PC-9 (cell line): ENCODE measurements at places on chromosomes 4 and X.

DNA sequence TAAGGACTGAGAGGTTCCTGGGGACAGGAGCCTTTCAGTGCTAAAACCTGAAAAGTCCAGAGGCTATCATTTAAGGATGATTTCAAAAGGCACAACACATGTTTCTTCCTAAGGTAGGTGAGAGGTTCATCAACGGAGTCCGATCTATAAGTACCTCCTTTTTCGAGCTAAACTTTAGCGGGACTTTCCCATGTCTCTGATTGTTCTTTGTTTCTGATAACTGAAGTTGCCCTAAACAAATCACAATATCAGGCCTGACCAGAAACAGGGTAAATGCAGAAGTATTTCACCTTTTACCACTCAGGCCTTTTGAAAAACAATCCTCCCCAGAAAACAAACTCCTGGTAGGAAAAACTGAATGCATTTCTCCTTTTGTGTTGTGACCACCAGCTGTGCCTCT, 17.6 kb downstream of the PIR start:
- no peak for DNase-seq

GRCh38 chr4:1362521-1362920, 15.5 kb downstream of the UVSSA start:
- no peak for DNase-seq

DNA sequence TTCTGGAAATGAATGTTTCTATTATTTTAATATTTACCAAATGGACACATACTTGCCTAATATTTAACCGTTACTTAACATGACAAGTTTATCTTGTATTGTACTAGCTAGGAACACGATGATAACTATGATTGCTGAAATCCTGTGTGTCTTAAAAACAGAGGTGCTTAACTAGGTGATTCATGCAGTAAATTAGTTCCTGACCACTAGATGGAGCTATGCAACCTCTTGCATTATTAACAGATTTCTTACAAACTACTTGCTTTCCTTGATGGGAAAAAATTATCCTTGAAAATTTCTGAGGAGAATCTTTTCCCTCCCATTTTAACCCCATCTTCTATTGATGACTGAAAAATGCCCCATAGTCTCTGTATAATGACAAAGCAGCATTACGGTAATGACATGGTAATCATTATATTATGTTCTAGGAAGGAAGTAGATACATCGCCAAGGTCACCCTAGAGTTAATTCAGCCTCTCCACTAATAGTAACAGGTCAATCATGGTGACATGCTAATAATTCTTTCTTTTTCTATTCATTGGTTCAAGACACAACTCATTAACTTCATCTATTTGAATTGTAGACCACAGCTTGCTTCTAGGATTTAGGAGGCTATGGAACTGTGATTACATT, 844.2 kb downstream of the RAPGEF2 start:
- peak; percentile 35 for DNase-seq

GRCh38 chrX:67612231-67612630, 68.4 kb downstream of the AR start:
- DNase-seq = peak; percentile 40

DNA sequence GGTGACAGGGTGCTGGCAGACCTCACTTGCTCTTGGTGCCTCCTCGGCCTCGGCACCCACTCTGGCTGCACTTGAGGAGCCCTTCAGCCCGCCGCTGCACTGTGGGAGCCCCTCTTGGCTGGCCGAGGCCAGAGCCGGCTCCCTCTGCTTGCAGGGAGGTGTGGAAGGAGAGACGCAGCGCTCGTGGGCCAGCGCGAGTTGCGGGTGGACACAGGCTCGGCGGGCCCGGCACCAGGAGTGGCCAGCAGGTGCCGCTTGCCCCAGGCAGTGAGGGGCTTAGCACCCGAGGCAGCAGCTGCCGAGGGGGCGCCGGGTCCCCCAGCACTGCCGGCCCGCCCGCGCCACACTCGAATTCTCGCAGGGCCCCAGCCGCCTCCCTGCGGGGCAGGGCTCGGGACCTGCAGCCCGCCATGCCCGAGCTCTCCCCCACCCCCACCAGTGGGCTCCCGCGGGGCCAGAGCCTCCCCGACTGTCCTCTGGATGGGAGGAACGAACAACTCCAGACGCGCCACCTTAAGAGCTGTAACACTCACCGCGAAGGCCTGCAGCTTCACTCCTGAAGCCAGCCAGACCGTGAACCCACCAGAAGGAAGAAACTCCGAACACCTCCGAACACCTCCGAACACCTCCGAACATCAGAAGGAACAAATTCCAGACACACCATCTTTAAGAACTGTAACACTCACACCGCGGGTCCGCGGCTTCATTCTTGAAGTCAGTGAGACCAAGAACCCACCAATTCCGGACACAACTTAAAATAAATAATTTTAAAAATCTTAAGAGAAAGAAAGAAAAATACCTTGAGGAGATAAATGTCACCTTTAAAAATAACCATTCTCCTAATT, 311.1 kb upstream of the SLC7A11 start:
- no peak for DNase-seq

DNA sequence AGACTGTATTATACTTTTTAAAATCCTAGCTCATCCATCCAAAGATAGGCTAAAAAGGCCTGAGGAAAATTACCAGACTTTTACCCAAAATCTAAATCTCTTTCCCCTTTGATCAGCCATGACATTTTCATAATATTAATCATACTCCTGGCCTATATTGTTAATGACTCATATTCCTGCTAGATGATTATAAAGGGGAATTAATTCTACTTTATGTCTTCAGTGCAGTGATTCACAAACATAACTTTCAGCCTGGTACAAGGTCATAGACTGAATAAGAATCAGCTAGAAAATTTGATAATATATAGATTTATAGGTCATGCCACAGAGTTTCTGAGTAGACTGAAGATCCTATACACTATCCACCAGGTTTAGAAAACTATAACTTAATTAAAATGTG, 1905.4 kb downstream of the C4orf33 start:
- no peak for DNase-seq

DNA sequence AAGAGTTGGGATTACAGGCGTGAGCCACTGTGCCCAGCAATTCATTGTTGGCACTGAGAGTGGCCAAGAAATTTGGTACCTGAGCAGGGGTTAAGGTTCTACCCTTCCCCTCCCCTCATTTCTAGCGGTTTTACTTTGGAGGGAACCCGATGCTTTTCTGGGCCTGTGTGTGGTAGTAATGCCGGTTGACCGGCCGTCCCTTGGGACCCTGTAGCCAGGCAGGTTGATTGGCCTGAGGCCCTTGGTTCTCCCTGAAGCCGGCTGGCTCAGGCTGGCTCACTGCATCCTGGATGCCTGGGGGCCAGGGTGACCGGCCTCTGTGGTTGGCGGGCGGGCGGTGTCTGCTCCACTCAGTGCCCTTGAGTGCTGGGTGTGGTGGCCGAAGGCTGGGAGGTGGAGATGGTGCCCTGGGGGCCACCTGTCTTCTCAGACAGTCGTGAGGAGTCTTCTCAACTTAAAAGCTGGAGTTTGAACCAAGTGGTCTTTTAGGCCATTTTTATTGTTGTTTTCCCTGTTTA, 45.6 kb downstream of the RGS12 start:
- DNase-seq = no peak

DNA sequence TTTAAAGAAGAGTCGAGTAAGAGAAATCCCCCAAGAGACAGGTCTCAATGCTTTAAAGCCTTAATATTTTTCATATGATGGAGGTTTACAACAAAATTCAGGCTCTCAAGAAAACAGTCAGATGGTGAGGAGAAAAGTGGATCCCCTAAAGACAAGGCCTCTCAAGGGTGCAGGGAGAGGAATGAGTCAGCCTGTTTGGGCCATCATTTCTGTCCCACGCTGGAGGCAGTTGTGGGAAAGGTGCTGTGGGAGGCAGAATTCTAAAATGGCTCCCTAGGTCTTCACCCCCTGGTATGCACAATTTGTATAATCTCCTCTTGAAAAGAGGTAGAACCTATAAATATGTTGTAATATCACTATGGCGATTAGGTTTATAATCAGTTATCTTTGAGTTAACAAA, 4.6 kb upstream of the TIFA start:
- no peak for DNase-seq
